T-helper 9 cell (primary cell): ENCODE measurements at places on chromosomes 6 and 20.

GRCh38 chr6:90818163-90818562 is 231.3 kb upstream of the MAP3K7 start:
- no peak for DNase-seq

- no peak for DNase-seq
Observed at GRCh38 chr20:58543274-58543673, 28.1 kb upstream of the APCDD1L start.

- no peak for DNase-seq
Observed at GRCh38 chr6:28683945-28684538, 158.4 kb downstream of the GPX5 start.

- DNase-seq, result no peak
Observed at GRCh38 chr20:35975576-35976373, 7.4 kb downstream of the CNBD2 start.

GRCh38 chr6:20906945-20907344 is 372.7 kb downstream of the CDKAL1 start:
- no peak for DNase-seq

GRCh38 chr6:157428427-157429202 is 47.6 kb downstream of the ZDHHC14 start:
- DNase-seq, result no peak

DNA sequence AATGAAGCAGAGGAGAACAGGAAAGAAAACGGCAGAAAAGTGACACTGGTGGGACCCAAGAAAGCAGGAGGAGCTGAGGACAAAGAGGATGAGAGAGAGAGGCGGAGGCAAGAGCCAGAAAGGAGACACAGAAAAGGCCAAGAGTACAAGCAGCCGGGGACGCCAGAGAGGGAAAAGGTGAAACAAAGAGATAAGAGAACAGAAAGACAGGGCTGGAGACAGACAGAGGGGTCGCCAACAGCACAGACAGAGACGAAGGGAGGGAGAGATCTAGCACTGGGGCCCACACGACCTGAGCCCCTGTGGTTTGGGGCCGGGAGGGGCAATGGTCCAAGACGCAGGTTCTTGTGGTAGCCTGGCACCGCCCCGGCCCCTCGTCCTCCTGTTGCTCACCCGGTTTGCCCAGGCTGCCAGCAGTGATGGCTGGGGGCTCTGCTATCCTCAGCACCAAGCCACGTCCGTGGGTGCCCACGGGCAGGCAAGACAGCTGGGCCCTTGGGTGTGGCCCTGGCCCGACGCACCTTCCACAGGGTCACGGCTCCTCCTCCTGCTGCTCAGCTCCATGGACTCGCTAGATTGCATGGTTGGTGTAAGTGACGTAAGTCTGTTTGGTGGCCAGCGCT is 123.5 kb downstream of the GRM4 start:
- no peak for DNase-seq

DNA sequence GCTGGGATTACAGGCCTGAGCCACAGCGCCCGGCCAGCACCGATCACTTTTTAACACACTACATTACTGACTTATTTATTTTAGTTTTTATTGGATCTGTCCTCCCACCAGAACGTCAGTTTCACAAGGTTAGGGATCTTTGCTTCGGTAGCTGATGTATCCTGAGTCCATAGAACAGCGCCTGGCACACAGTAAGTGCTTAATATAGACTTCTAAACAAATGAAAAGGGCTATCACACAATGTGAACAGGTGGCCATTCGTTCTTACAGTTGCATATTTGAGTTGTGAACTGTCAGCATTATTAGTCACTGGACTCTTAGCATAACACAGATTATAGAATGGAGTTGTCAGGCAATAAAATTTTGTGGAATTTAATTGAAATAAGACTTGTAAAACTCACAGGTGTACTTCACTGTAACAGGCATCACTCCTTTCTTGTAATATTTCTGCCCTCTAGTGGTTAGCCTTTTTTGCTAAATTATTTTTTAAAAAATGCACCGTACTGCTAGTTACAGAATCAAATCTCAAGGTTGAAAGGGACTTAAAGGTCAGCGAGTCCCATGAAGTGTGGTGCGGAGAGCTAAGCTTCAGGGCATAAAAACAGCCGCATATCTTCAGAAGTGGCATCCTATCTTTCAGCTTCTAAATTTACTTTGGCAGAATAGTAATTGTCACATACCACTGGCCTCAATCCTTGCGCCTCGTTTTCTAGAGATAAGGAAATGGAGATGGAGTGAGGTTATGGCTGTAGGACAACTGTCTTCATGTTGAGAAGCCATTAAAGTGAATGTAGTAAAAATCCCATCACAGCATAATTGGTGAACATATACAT is 3.4 kb upstream of the TBC1D7 start:
- DNase-seq, result no peak

GRCh38 chr20:57672164-57672563 is 37.7 kb downstream of the PMEPA1 start:
- no peak for DNase-seq

- DNase-seq, result no peak
Observed at GRCh38 chr6:95203153-95203754, 374.1 kb upstream of the MANEA start.
